Stimulated activated CD4-positive, alpha-beta T cell treated with anti-CD3 and anti-CD28 coated beads, Interleukin-12 subunit alpha, Interleukin-12 subunit beta, amount 100 ng/mL, for 48 hours (primary cell): ENCODE measurements at places on chromosomes 11 and 22.

DNA sequence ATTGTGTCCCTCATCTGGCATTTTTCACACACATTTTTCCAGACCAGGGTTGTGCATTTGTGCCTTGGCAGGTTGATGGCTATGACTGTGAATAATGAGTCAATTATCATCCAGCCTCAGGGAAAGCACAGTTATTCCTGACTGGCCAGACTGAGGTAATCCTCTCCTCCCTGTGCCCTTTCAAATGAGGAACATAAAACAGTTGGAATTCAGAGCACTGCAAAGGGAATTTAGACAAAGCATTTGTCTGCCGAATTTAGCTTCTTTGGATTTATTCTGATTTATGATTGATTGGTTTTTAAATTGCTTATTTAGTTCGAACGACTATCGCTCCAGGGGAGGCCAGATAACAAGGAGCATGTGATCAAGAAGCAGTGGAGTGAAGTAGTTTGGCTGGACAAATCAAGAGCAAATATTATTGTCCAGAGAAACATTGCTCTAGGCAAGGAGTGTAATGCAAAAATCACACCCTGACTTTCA lies 30.8 kb upstream of the RAG2 start:
- DNase-seq, result no peak

DNA sequence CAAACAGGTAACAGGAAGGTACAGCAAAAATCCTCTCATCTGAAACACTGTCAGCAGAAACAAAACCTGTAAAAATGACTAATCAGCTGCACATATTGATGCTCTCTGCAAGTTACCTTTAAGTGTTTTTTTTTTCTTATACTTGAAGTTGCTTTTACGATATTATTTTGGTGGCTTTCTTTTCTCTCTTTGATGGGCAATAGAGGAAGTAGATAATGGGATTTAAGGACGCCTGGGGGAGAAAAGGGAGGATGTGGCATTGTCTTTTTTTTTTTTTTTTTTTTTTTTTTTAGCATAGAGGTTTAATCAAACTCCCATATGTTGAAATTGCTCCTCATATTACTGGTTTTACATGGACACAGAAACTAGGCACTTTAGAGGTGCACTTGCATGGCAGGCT lies 11.4 kb upstream of the ADSL start:
- DNase-seq, result no peak

- no peak for DNase-seq
These were observed 18.1 kb upstream of the DKK3 start for GRCh38 chr11:12026331-12027211.

DNA sequence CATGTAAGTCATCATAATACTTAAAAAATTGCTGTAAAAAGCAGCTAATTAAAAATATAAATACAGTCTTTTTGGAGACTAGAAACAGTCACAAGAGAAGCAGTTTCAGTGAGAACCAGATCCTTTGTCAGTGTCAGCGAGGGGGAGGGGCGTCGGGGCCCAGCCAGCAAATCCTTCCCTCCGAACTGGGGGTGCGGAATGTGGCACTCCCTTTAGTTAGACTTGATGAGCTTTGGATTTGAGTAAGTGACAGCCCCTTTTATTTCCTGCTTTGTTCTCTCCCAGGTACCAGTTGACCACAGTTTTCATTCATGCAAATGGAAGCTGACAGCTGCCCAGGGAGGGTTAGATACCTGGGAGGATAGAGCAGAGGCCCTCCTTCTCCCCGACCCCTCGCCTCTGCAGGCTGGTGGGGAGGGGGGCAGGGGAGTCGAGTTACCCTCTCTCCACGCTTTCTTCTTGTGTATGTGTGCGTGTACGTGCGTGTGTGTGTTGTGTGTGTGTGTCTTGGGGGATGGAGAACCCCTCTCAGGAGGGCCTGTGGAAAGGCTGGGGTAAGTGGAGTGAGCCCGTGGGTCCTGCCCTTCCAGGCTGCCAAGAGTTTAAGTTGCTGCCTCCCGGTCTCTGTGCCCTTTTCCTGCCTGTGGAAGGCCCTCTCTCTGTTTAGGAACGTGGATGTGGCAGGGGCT lies 38.3 kb downstream of the PTPRJ start:
- DNase-seq, result no peak

DNA sequence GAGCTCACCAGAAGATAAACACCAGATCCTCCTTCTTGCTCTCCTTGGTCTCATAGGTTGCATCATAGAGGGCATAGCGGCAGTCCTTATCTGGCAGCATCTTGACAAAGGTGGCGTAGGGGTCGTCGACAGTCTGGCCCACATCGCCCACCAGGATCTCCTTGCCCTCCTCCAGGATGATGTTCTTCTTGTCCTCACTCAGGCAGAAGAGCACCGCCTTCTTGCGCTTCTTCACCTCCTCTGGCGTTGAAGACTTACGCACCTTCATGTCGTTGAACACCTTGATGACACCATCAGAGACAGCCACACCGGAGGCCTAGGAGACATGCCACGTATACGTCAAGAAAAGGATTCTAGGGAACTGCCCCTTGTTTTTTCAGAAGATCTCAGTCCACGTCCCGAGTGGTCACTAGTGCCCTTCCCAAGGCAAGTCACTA lies 2.0 kb downstream of the CFL1 start:
- DNase-seq, result no peak

DNA sequence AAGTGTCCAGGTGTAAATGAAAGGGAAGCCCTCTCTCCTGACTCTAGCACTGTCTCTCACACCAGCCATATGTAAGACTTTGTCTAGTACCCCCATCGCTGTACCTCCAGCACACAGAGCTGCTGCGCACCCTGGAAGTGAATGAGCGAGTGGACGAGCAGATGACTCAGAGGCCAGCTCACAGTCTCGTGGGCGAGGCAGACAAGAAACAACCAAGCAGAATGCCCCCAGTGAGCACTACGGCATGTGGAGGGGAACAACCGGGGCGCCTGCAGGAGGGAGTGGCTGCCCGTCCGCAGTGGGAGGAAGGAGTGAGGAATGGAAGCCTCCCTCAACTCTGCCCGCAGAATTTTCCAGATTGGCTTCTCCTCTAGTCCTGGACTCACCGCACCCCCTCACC lies 46.4 kb downstream of the MCM5 start:
- no peak for DNase-seq

- no peak for DNase-seq
These were observed 840.1 kb downstream of the JRKL start for GRCh38 chr11:97229936-97230335.

- no peak for DNase-seq
These were observed 44.9 kb upstream of the CARS1 start for GRCh38 chr11:3101921-3102640.

DNA sequence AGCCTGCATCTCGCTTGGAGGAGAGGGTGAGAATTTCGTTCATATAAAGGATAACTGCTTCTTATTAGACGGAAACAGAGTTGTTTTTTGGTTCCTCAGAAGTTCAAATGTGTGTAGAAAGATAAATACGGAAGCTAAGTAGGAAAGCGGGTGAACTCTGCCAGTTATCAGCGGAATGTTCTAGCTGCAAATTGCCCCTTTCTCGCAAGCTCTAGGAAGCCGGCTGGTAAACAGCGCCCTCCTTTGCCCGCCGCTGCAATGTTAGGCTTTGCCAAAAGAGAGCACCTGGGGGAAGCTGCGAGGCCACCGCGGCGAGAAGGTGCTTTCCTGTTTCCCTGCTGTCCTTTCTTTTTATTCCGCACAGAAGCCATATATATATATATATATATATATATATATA lies 67.0 kb downstream of the IGLL5 start:
- no peak for DNase-seq

DNA sequence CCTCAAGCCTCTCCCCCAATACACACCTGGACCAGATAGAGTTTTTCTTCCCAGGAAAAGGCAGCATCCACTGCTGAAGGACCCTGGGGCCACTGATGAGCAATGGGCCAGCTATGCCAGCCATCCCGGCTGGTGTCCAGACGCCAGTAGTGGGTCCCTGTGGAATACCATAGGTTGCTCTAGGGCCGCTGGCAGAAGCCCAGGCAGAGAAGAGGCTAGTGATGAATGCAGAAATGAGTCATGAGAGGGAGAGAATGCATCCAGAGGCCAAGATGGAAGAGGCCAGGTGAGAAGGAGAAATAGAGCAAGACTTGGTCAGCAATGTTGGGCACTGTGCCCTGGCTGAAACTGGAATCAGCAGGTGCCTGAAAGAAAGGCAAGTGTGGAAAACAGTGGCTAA lies 8.9 kb downstream of the HPX start:
- DNase-seq, result no peak

GRCh38 chr11:127013550-127013949 lies 13.0 kb upstream of the KIRREL3 start:
- DNase-seq, result no peak

GRCh38 chr11:70399681-70400112 lies 1.4 kb downstream of the CTTN start:
- DNase-seq, result no peak
